ENCODE measurements at places on chromosomes 4 and X. TPM values are rescaled to one million over a fixed set of nuclear protein-coding genes. Genes with fewer than 3 reads are reported as not detected.

- no peaks in the 10 kb centered on the region for H3K27me3 ChIP-seq
- no peak for DNase-seq
- H3K36me3 ChIP-seq: no peaks in the 10 kb centered on the region
- no peaks in the 10 kb centered on the region for H3K4me1 ChIP-seq
- H3K4me3 ChIP-seq: no peak overlapping the region
These were observed 662.2 kb upstream of the BOD1L1 start for GRCh38 chr4:14289708-14290107.

DNA sequence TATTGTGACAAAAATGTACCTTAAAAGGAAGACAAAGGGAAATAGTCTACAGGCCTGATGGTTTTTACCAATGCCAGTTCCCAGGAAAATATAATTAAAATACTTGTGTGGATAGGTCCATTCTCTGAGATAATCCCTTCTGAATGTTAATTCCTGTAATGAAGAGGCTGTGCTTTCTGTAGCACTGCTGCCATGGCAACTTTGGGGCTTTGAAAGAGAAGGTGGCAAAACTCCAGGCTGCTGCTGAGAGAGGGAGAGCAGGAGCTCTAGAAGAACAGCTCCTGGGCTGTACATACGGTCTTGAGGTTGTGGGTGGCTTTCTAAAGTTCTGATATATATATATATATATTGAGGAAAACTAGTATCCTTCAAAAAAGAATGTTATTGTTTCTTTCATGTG, 125.4 kb downstream of the PDLIM5 start:
- no peaks in the 10 kb centered on the region for H3K27me3 ChIP-seq
- DNase-seq: peak; percentile 21
- H3K4me3 ChIP-seq: no peak overlapping the region
- H3K27ac ChIP-seq: no peak overlapping the region

GRCh38 chr4:64880557-64880956, 471.3 kb upstream of the TECRL start:
- no peaks in the 10 kb centered on the region for H3K36me3 ChIP-seq
- H3K27me3 ChIP-seq: no peaks in the 10 kb centered on the region
- H3K4me1 ChIP-seq: no peaks in the 10 kb centered on the region
- no peak for DNase-seq

DNA sequence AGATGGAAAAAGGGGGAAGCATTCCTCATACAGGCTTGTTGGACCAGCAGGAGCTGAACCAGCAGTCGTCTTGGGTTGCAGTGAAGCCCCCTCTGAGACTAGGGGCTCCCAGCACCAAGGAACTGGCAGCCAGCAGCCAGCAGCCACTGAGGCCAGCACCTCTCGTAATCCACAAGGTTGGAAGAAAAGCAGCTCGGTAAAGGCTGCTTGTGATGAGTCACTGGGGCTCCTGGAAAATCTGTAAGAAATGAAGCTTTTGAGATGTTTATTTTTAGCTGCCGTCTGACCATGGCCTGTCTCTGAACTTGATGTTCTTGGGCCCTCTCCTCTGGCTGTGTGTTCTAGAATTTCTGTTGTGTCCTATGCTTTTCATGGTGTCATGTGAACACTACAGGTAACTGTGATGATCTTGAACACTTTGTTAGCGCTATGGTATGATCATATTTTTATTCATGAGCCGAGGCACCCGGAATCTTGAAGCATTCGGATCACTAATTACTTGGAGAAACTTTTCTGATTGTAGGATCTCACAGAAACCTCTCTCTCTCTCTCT, 18.6 kb downstream of the CLCN4 start:
- peaks cover 3% of the 10 kb centered on the region for H3K27me3 ChIP-seq
- no peak overlapping the region for H3K4me3 ChIP-seq
- H3K4me1 ChIP-seq: no peaks in the 10 kb centered on the region
- H3K27ac ChIP-seq: no peak overlapping the region

CPE gene
- total RNA-seq: 87.7 TPM

Measured in kidney (tissue), 22 donors.